ENCODE measurements at places on chromosomes 11 and 22.

GRCh38 chr11:95451682-95452081 is 220.7 kb upstream of the SESN3 start:
- DNase-seq = no peak

GRCh38 chr11:119651802-119652584 is 77.0 kb downstream of the NECTIN1 start:
- DNase-seq = no peak

DNA sequence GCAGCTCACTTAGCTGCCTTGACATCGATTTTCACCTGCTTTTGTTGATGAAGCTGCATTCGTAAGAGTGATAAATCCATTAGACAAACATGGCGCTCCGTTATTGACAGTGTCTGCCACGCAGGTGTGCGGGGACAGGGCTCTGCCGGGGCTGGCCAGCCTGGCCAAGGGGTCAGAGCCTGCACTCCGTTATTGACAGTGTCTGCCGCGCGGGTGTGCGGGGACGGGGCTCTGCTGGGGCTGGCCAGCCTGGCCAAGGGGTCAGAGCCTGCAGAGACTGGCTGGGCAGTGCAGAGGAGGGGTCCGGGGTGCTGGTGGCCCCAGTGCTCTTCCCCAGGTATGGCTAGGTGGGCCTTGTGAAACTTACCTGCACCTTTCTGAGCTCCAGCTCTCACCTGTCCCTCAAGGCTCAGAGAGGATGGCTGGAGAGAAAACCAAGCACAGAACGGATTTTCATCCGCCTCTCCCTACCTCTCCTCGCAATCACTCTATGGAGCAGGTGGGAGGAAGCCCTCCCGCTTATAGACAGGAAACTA is 101.6 kb upstream of the B3GAT1 start:
- no peak for DNase-seq

DNA sequence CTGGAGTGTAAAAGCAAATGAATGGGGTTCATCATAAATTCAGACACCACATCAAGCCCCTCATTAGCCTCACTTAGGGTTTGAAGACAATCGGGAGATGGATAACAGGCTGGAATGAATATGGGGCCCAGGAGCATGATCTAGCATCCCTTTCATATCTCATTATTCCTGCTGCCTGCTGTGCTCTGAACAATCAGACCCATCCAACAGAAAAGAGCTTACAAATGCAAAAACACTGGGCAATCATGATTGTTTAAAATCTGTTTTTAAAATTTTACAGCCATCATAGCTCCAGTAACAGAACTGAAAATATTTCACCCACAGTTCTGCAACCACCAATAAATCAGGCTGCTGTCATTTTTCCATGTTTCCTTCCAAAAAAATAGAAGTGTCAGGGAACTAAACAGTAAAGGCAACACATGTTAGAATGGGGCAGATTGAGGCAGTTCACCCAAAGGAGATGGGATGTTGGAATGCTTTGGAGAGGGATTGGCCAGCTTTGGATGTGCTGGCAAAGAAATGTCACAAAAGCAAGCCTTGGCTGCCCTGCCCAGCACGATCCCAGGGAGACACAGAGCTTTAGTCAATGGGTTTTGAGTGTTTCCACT is 47.8 kb upstream of the BMAL1 start:
- no peak for DNase-seq

DNA sequence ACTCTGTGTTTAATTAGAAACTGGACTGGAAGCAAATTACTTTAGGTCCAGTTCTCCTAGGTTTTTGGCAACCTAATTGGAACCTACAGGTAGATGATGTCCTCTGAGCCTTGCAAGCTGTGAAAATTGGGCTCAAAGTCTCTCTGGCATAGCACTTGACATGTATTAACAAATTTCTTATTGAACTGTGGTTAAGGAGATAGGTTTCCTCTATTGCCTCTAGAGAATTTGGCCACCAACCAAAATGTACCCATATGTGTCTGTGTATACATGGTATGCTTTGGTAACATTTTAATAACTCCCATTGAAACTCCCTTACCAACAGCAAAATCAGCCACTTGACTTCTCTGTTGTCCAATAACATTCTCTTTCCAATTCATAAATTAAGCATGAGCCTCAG is at the start of gene OR4D10:
Gene OR4D10, plus strand, starts transcription at position 301 of the 400 bp plus-strand sequence. CDS start 4,115 bp downstream, outside the sequence.
- DNase-seq = no peak

DNA sequence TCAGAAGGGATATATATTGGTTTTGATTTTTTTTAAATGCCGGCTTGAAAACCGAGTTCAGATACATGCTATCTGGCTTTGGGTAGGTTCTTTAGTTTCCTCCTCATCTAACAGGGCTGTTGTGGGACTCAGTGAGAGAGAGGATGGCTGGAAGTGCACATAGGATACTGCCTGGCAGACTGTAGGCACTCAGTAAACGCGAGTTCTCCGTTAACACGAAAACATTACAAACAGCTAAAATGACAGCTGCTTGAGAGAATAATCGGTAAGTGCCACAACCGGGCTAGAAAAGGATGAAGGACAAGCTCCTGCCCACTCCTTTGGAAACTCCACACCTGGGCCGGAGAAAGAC is 369 bp downstream of the XRRA1 start:
- DNase-seq = no peak

DNA sequence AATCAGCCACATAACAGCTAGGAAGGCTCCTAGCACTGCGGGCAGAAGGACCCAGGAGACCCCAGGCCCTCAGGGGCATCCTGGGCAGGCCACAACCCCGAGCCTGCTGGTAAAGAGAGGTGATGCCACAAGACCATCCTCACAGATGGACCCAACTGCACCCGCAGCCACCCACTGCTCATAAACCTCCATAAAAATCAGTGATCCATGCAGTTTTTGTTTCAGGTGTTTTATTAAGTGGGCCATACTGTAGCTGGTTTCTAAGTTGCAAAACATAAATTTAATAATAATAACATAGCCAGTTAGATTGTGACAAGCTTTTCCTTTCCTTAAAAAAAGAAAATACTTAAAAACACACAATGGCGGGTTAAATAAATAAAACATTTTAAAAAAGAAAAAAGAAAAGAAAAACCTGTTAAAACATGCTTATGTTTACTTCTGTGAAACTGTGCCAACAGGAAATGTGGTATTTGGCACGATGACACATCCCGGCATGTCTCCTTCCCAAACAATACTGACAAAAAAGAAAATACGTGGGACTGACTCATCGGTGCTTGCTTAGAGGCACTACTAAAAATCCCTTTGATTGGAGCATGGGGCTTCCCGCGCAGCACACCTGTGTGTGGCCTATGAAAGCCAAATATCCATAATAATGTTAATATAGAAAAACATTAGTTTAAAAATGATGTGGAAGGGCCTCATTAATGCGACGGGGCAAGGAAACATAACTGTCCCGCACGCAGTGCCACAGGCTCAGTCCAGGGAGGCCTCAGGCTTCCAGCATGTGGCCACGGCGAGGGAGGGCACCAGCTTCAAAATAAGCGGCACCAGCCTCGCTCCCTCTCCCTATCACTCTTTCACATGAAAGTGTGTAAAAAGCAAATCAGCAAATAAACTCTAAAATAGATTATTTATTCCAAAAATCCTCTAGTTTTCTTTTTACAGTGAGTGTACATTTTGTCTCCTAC is 47.5 kb upstream of the SCUBE2 start:
- DNase-seq = peak; percentile 93

DNA sequence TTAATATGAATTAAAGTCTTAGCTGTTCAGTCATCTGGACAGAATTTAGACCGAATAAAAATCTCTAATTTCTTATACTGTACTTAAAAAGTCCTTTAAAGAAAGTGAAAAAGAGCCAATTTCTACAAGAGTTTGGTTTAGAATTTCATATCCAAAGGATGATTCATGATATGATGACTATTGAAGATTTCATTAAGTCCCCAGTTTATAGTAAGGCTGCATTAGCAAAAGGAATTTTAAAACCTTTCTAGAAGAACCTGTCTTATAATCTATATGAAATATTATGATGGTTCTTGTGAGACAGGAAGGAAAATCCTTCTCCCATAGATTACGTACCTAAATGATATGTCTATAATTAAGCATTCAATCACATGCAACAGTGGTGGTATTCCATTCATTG is 34.8 kb downstream of the TSG101 start:
- no peak for DNase-seq

DNA sequence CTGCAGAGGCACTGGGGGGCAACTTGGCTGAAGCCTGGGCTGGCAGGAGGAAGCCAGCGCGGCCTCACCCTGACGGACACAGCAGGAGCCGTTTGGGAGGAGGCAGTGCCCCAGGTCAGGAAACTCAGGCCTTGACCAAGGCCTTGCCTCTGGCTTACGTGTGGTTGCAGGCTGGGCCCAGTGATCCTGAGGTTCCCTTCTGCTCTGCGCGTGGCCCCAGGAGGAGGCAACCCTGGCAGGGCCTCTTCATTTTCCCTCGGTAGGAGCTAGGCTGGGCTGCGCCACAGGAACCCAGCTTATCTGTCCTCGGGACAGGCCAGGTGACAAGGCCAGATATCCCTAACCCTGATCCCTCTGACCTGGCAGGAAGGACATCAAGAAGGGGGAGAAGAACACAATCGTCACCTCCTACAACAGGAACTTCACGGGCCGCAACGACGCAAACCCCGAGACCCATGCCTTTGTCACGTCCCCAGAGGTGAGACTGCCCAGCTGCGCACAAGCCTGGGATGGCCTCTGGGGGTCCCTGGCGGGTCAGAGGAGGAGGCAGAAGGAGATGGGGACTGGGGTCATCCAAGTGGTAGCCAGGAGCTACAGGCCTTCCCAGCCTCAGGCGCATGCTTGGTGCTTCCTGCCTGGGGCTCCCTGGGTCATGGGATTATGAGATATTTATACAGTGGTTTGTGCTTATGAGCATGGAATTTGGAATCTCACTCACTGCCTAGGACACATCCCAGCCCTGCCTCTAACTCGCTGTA is 20.6 kb downstream of the POLR3H start:
- no peak for DNase-seq

DNA sequence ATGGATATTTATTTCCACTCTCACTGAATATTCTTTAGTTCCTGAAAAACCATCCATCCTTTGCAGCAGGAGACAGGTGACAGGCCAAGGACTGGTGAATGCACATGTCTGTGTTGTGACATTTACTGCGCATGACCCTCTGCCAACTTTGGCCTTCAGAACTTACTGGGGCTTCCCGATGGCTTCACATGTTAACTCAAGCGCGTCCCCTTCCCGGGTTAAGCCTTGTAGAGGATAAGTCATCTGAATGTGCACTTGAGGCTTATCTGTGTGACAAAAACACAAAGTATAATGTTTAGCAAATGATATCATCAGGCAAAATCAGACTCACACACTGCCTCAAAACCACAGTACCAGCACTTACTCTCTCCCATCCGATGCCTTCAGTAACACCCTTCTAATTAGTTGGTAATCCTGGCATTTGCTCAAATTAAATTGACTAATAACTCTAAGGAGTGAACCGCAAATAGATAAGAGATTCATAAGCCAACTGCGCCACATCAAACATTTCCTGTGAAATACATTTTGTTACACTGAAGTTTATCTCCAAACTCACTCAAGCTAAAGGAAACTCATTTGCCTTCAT is 286.4 kb downstream of the CADM1 start:
- no peak for DNase-seq

DNA sequence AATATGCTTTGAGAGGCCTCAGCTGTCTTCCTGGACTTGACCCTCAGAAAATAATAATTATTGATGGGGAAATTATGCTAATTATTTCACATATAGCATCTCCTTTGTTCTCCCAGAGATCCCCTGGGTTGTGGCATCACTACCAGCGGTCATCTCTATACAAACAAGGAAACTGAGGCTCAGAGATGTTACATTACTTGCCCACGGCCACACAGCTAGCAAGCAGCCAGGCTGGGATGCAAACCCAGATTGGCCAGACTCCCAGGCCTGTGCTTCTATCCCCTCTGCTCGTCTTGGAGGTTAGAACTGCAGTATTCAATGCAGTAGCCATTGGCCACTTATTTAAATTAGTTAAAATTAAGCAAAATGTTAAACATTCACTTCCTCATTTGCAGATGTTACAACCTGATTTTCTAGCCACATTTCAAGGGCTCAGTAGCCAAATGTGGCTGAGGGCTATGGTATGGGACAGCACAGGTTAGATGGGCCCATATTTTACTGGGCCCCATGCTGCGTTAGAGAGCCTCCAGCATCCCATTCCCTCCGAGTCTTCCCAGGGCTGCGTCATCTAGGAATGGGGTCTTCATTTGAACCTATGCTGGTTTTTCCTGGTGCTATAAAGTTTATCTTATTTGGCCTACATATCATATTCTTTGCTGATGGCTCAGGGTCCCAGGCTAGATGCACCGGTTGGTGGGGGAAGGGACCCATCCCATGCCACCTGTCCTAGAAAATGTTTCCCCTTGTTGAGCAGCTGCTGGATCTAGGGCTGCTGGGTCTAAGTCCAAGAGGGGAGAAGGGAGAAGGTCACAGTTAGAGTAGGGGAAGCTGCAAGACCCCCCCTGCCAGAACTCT is 2.2 kb downstream of the SLC35C1 start:
- no peak for DNase-seq

DNA sequence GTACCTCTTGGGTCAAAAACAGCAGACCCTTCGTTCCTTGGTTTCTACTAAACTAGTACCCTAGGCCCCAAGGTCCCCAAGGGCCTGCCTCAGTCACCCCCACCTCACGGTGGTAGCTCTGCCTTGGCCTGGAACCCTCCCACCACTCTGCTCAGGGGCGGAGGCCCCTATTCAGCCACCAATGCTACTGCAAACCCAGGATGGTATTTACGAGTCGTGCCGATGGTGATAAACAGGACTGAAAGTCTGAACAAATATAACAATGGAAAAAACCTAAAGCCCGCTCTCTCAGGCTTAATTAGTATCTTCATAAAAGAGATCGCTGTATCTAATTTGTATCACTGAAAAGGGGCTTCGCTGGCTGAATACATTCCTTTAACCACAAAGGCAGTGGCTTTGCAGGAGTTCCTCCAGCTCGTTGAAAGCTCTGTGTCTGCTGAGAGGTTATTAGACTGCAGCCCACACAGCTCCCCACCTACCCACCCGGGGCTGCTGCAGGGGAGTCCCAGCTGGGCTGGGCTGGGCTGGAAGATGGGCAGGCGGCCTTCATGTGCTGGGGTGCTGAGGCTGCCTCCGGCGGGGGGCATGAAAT is 15.2 kb downstream of the SHISAL1 start:
- DNase-seq = no peak

DNA sequence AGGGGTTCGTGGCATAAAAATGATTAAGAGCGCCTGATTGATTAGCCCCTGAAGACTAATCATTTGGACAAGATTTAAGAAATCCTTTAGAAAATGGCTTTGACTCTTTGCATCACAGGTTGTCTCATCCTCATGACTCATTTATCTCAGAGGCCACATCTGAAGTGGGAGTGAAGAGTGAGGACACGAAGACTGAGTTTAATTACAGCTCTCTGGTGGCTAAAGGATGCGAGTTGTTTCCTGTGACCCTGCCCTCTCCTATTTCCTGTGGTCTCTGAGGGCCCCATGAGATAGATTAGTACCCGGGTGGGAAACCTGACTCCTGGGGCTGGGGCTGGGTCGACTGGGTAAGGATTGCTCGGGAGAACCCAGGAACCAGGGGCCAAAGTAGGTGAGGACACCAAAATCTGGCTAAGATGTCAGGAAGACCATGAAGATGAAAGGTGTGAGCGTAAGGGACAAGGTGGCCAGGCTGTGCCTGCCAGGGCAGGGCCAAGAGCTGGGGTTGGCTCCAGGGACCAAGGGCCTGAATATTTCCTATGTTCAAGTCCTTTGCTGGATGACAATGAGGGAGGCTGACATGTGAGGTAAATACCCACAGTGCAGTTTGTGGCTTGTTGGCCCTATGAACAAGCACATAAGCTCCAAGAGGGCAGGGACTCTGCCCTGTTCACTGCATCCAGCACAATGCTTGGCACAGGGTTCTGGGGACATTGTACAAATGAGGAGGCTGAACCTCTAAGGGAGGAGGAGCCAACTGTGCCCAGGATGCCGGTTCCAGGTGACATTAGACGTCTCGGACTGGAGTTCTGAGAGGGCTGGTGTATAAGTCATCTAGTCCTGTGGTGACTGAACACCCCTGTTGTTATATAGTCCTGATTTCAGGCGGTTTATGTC is 3.6 kb downstream of the OTOG start:
- peak; percentile 5 for DNase-seq

All from NCI-H2029 (cell line).